ENCODE measurements at places on chromosomes 6 and 20.

DNA sequence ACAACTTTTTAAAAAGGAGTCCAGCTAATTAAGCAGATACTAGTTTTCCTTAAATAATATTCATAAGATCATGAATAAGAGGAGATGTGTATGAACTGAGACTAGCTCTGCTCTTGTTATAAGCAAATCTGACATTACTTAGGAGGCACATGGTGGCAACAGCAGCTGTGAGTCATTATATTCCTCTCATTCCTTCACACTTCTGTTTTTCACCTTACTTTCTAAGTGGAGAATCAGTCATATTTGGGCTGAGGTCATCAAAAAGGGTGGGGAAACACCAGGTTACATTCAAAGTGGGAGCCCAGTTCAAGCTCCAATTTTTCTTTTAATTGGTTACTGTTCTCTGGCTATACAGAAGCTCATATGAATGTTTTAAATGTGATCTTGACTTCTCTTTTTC, 6.0 kb upstream of the RIPPLY2 start:
- peak; percentile 80 for DNase-seq

DNA sequence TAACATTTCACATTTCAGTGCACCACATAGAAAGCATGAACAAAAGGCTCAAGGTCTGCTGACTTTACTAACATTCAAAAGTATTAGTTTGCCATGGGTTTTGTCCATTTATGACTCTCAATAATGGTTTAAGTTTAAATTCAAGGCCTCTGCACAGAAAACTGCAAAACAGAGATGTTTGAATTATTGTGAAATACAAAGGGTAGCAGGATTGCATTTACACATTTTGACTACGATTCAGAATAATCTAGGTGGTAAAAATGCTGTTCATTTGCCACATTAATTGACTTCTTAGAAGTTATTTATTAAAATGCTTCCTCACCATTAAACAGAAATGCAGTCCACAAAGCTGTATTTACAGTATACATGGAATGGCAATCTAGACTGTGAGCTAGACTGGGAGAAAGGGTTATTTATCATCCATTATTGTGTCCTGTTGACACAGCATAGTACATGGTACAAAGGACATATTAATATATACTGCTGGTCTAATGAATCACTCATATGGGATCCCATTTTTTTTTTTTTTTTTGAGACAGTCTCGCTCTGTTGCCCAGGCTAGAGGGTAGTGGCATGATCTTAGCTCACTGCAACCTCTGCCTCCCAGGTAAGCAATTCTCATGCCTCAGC, 18.0 kb downstream of the USP49 start:
- DNase-seq: no peak

- no peak for DNase-seq
Measured at GRCh38 chr6:20319520-20320357, 81.9 kb upstream of the E2F3 start.

DNA sequence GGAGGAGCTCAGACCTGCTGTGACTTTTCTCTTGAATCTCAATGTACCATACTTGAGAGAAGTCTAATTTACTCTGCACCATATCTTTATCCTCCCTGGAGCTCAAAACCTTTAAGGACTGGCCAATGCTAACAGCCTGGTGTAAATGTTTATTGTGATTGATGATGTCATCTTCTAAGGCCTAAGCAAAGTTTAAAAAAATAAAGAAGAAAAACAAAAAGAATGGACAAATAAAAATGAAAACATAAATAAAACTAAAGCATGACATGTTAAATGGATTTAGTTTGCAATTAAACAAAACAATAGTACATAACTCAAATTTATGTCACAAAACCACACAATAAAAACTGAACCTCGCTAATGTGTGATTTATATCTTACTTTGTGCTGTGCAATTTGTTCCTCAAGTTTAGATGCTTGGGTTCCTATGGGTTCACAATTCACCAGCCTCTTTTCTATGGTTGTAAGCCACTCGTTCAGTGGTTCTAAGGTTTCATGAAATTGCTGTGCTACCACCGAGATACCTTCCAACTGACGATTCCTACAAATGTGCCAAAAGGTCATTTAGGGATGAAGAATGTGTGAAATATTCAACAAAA, 113.0 kb downstream of the DST start:
- no peak for DNase-seq

DNA sequence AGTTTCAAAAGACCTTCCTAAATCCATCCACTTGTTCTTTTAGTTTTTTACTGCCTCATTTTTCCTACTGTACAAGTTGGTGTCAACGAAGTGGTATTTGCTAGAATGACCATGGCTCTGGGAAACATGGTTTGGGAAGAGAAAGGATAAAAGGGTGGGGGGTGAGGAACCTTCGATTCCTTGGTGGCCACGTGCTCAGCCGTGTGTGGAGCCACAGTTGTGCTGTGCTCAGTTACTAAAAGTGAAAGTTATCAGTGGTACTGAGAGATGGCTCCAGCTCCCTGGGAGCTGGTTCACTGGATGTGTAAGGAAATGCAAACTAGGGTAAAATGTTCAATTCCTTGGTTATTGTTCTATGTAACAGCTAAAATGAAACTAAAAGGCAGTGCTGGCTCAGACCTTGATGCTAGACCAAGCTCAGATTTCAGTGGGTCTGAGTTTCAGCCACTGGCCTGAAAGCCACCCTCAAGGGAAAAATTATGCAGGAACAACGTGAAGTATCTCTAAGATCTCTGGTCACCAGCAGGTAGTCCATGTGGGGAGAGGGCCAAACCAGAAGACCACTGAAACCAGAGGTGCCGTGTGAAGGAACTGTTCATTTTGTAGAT, 7.4 kb upstream of the SLC22A2 start:
- no peak for DNase-seq

DNA sequence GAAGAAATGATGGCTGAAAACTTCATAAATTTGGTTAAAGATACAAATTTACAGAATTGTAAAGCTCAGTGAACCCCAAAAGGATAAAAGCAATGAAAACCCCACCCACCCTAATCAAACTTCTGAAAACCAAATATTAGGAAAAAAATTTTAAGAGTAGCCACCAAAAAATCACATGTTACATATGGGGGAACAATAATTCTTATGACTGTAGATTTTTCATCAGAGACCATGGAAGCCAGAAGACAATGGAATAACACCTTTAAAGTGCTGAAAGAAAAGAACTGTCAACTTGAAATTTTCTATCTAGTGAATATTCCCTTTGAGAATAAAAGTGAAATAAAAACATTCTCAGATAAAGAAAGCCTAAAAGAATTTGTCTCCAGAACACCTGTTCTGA, 24.4 kb downstream of the PROCR start:
- no peak for DNase-seq

GRCh38 chr6:158909938-158910337, 90.1 kb downstream of the RSPH3 start:
- DNase-seq: peak; percentile 49

- no peak for DNase-seq
Measured at GRCh38 chr6:16776394-16777017, 15.2 kb upstream of the ATXN1 start.

DNA sequence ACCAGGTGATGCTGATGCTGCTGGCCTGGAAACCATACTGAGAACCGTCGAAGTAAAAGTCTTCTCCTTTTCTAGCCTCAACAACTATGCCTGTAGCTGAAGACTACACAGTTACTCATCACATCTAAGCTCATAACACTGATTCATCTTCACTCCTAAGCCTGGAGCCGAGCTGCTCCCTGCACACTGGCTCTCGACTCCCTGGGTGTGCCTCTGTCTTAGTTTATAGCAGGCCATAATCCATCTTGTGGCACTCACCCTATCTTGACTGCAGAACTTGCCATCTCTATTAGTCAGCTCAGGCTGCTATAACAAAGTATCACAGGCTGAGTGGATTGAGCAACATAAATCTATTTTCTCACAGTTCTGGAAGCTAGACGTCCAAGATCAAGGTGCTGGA, 191.0 kb downstream of the UNC5CL start:
- peak; percentile 50 for DNase-seq

- no peak for DNase-seq
Measured at GRCh38 chr6:104858642-104859041, 1.1 kb downstream of the HACE1 start.

DNA sequence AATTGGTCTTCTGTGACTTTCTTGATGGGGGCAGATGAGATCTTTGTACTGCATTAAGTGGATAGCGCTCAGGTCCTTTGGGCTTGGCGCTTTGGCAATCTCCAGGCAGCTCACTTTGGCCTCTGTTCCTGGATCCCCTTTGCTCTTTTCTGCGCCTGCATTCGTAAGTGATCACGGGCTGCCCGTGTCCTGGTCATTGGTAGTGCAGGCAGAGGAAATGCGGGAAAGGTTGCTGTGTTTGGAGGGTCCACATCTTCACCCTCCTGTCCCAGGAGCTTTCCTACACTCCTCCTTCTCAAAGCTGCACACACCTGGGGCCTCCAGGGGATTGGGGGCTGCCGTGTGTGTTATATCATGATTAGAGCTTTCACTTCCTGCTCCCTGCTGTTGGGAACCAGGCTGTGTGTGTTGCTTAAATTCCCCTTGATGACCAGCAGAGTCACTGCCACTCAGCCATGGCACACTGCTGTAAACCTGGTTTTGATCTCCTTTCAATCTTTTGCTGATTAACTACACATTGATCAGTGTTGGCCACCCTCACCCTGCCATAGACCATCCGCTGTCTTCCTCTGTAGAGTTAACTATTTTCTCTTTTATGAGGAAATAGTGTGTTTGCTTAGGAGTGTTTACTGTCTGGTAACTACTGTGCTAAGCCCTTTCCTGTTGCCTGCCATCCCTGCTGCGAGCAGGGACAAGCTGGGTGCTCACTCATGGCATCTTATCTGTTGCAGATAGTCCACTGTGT, 13.0 kb upstream of the SNHG17 start:
- DNase-seq: no peak

GRCh38 chr6:22926790-22927354, 357.5 kb downstream of the HDGFL1 start:
- DNase-seq: no peak

GRCh38 chr20:53480913-53481312, 112.7 kb downstream of the ZNF217 start:
- no peak for DNase-seq

DNA sequence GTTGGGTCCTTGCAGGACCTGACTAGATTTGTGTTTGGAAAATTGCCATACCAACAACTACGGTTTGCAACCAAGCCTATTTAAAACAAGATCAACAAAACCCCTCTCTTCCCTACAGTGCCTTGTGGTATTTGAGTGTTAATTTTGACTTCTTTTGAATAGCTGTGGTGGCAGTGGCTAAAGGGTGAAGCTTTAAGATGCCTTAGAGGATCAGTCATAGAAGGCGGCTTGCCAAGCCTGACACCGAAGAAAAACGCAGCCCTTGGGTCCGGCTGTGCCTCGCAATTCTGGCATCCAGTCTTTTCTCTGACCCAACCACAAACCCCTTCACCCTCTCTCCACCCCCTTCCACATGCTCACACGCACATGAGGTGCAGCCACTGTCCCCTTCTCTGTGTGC, 32.6 kb downstream of the BMP6 start:
- DNase-seq: peak; percentile 31

GRCh38 chr6:105189026-105189820, 9.4 kb upstream of the POPDC3 start:
- no peak for DNase-seq

DNA sequence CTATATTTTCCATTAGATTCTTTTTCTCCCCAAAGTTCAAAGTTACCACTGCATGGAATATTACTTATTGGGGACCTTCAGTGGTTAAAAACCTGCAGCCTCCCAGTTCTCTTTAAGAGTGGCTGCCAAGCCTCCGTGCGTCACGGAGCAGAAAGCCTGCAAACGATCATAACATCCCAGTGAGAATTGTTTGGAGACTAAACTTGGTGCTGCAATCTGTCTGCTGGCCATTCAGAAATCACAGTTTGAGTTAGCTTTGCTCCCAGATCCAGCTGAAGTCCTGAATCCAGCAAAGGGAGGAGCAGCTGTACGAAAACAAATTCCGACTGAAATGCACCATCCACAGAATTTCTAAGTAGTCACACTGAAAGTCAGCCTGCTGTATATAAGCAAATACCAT, 213.5 kb upstream of the PDE10A start:
- no peak for DNase-seq

GRCh38 chr6:4031442-4031841, 47.5 kb downstream of the FAM217A start:
- no peak for DNase-seq

DNA sequence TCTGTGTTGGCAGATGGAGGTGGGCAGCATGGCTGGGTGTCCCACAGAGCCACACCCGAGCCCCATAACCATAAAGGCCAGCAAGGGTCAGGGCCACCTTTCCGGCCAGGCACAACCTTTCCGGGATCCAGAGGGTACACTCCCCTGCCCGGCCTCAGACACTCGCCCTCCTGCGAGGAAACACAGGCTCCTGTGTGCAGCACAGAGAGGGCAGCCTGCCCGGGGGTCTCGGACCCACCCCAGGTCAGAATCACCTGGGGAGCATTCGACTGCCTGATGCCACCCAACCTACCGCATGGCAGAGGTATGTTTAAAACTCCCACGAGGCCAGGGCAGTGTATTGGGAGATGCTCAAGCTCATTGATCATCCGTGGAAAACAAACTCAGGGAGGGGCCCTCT, 260.3 kb downstream of the TAF4 start:
- DNase-seq: no peak

GRCh38 chr6:122102026-122102425, 297.4 kb upstream of the HSF2 start:
- DNase-seq: no peak

DNA sequence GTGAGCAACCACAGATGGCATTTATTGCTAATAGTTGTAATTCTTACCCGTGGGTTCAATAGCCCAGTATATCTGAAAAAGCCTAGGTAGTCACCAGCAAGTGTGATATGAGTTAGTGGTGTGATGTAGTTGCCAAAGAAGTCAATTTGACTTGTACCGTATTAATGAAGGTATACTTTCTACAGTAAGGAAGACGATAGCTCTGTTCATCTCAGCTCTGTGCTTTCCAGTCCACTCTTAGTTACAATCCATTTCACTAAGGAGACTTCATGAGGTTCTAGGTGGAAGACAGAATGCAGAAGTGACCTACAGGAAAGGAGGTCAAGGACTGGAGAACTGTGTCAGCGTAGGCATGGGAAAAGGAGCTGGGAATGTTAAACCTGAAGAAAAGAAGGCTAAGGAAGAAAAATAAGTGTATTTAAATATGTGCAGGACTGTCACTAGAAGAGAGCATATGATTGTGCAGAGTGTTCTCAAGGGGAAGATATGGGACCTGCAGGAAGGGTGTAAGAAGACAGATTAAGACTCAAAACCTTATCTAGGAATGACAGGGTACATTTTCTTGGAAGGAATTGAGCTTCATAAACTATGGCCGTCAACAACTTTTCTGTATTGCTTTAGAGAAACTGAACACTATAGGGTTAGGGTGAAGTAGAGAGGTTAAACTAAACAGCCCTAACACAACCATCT, 116.9 kb upstream of the SCGN start:
- no peak for DNase-seq

- DNase-seq: peak; percentile 87
Measured at GRCh38 chr6:49531774-49532569, 18.5 kb upstream of the C6orf141 start.

- no peak for DNase-seq
Measured at GRCh38 chr6:161136655-161137054, 137.2 kb downstream of the AGPAT4 start.

- no peak for DNase-seq
Measured at GRCh38 chr6:12116978-12117377, 104.9 kb downstream of the HIVEP1 start.

GRCh38 chr6:87729965-87730719, 28.1 kb upstream of the AKIRIN2 start:
- peak; percentile 91 for DNase-seq

- DNase-seq: no peak
Measured at GRCh38 chr6:130765181-130765727, 62.0 kb upstream of the SMLR1 start.

- no peak for DNase-seq
Measured at GRCh38 chr6:132892929-132893771, 78.8 kb downstream of the RPS12 start.

- DNase-seq: no peak
Measured at GRCh38 chr20:57161478-57162361, 104.7 kb downstream of the BMP7 start.

Measured in bronchial epithelial cell (primary cell).